Left cardiac atrium (tissue), 4 donors: ENCODE measurements at places on chromosomes 3 and 15. TPM values are rescaled to one million over a fixed set of nuclear protein-coding genes. Genes with fewer than 3 reads are reported as not detected.

DNA sequence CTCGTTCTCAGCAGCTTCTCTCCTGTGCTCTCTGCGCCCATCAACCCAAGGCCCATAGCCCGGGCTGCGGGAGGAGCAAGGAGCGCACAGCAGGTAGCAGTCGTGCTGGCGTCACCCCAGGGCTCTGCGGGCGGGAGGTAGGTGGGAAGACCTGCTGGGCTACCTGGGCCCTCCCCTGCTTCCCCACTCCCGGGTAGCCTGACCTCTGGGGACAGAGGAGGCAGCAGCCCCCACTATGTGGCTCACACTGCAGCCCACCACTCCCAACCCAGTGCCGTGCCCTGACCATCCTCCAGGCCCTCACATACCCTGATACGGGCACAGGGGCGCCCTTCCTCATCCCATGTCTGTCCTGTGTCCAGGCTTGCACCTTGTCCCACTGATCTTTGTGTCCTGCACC is 171.0 kb downstream of the NSMCE3 start:
- no peak for DNase-seq

- DNase-seq: no peak
Observed at GRCh38 chr3:114417265-114417664, 123.4 kb downstream of the TIGIT start.

DNA sequence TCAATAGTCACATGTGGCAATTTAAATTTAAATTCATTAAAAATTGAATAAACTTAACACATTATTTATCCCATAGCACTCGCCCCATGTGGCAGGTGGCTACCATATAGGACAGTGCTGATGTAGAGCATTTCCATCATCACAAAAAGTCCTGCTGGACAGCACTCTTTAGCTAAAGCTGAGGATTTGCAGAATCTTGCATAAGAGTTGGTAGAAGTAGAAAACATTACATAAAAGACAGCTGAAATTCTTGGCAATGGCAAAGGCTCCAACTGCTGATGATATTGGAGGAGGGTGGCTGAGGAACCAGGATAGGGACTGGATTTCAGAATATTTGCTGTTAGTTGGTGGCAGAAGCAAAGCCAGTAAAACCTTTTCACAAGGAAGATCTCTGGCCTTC is 230.7 kb upstream of the SATB1 start:
- no peak for DNase-seq

GRCh38 chr3:5071061-5071460 is 51.0 kb upstream of the ARL8B start:
- DNase-seq: no peak

- DNase-seq: no peak
Observed at GRCh38 chr3:181326637-181327223, 337.2 kb upstream of the DNAJC19 start.

GRCh38 chr3:164687211-164687610 is 391.1 kb downstream of the SI start:
- no peak for DNase-seq

GRCh38 chr3:105527535-105527934 is 160.8 kb downstream of the ALCAM start:
- no peak for DNase-seq

GRCh38 chr3:177547711-177548350 is 350.5 kb upstream of the TBL1XR1 start:
- DNase-seq: no peak

GRCh38 chr15:87967951-87968350 is 288.6 kb downstream of the NTRK3 start:
- no peak for DNase-seq

DNA sequence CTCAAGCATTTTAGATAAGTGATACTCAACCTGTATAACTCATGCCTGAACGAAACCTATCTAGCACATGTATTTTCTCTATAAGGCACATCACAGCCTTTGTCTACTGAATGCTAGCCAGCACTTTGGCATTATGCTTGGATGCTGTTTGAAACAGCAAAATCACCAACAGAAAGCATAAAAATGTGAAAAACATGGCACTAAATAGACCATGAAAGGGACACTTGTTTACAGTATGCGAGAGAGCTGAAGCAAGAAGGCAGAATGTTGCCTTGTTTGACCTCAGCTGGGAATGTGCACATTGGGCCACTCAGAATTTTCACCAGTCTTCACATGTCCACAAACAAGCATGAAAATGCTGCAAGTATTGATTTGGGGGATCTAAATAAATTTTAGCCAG is 59.5 kb downstream of the MINDY2 start:
- no peak for DNase-seq

The PLCL2 gene
- total RNA-seq: 29.3 TPM

The SLC2A2 gene
- total RNA-seq: not detected

The NGRN gene
- 131 TPM for total RNA-seq
